ENCODE measurements at places on chromosomes 6 and 20.

DNA sequence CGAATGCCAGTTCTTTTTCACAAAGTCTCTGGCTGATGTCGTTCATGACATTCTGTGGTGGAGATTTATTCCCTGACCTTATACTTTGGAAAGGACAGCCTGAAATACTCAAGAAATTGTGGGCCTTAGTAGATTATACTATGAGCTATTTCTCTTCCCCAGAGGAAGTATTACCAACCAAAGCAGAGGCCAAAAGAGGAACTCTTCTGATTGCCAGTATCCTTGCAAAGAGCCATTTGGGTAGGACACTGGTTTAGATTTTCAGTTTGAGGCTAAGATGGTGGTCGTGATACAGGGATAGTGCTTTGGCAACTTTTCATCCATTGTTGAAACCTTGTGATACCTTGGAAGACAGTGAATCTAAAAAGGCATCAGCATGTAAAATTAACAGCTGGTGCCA, 327.3 kb downstream of the HACE1 start:
- no peak for DNase-seq

DNA sequence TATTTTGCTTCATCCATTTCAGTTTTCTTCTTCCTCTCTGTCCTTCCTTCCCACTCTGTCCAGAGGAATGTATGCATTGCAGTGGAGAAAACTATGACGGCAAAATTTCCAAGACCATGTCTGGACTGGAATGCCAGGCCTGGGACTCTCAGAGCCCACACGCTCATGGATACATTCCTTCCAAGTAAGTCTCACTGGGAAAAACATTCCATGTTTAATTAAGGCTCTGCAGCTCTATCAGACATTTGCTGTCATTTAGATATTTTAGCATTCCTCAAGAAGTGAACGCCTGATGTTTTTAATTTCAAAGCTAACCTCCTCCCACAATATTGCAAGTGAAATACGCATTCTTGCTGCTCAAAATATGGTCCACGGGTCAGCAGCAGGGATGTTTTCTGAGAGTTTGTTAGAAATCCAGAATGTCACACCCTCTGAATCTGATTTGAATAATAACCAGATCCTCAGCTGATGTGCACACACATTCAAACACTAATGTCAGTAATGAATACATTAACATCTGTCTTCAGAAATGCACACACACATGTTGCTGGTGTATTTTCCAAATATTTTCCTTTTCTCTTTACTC, 12.8 kb downstream of the PLG start:
- no peak for DNase-seq

GRCh38 chr6:137878029-137878428, 11.0 kb downstream of the TNFAIP3 start:
- DNase-seq = no peak

- DNase-seq = no peak
Measured at GRCh38 chr20:45056473-45057173, 44.3 kb downstream of the KCNS1 start.
